ENCODE measurements at places on chromosomes 7 and 10.

DNA sequence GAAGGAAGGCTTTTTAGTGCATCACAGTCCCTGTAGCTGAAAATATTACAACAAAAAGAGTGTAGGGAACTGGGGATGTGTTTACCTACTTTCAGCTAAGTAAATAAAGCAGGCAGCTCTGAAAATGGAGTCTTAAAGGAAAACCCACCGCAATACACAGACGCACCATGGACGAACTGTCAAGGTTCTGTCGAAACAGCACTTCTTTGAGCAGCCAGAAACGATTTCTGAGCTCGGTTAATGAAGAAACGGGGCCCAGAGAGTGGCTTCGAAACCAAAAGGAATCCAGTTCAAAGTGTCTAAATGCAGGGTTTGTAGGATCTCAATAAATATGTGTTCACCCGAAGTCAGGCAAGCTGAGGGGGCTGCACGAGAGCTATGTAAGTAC is 275.4 kb upstream of the NEBL start:
- DNase-seq = no peak

DNA sequence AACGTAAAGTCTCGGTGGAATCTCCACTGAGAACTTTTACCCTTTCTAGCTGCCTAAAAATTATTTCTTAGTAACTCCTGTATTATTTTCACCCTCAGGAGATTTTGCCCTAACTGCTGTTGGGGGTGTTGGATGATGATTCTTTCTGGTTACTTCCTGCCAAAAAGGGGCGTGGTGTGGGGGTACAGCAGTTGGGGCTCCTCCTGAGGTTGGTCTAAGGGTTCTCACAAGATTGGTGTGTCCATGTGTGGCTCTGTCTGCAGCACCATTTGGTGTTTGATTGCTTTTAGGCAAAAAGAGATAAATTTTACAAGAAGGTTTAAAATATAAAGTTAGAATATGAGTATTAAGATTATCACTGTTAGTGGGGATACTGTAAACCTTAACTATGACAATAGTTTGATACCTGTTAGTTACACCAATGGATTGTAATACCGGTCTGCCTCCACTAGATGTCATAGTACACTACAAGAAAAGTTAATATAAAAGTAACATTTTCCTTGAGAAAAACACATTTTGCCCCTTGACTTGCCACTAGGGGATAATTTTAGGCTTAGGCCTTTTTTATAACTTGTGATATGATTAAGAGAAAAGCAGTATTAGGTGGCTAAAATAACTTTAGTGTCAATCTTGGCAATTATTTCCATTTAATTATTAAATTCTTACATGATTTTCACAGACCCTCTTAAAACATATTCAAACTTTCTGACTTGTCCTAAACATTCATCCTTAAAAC is 928.7 kb downstream of the IPMK start:
- DNase-seq = no peak

GRCh38 chr10:130136226-130137089 is at the start of gene GLRX3:
TSS of gene GLRX3 (plus strand) at chr10:130136391. CDS start at chr10:130136421, 30 bp downstream.
- DNase-seq = peak; percentile 84

GRCh38 chr10:98096731-98097130 is 37.7 kb upstream of the R3HCC1L start:
- DNase-seq = no peak

DNA sequence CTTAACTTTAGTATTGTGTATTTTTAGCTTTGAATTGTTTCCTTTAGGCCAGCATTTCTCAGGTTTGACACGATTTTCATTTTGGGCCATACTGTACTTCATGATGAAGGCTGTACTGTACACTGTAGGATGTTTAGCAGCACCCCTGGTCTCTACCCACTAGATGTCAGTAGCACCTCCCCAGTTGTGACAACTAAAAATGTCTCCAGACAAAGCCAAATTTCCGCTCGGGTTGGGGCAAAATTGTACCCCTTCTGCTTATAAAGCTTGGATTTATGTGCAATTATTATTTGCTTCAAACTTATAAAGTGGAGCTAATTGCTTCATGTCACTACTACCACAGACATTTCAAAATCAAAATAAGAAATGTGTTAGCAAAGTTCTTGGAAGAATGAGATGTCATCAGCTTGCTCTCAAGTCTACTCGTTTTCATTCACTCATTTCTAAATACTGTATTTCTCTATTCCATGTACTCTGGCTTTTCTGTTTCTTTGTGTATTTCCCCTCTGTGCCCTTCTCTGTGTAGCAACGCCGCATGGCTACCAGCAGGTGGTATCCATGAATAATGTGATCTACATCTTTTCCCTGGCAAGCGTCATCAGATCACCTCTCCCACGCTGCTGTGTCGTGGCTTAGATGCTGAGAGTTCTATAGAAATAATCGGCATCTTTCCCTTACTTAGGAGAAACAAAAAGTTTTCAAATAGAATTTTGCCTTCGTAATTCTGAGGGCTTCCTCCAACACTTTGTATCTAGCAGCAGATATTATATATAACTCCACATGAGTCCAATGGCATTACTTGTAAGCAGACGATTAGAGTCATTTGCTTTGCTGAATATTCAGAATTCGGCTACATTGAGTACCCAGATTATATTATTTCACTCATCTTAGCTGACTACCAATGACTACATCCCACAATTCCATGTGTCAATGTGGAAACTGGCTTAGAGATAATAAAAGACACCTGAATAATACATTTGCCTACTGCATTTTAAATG is 47.8 kb upstream of the CALCR start:
- DNase-seq = no peak

- no peak for DNase-seq
Measured at GRCh38 chr10:119845656-119846055, 27.0 kb downstream of the MCMBP start.

GRCh38 chr10:132296666-132297443 is 10.9 kb downstream of the STK32C start:
- no peak for DNase-seq

DNA sequence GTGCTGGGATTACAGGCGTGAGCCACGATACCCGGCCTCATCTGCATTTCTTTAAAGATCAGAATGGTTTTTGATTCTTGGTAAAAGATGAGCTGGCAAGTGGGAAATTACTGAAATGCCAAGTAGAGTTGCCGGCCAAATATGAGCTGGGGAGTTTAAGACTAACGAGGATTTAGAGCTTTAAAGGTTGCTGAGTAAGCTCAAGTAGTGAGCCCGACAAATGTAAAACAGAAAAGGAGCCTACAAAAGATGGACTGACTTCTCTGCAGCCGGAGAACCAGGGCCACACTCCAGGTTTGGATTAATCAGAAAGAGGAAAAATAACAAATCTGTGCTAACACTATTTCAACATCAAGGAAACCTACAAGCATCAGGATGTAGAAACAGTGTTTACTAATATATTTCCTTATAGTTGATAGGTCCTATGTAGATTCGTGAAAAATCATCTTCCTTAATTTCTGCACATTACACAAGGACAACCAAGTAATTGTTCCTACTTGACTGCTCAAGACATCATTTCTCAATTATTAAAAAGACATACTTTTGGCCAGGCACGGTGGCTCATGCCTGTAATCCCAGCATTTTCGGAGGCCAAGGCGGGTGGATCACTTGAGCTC is 49.6 kb downstream of the MPP7 start:
- no peak for DNase-seq

DNA sequence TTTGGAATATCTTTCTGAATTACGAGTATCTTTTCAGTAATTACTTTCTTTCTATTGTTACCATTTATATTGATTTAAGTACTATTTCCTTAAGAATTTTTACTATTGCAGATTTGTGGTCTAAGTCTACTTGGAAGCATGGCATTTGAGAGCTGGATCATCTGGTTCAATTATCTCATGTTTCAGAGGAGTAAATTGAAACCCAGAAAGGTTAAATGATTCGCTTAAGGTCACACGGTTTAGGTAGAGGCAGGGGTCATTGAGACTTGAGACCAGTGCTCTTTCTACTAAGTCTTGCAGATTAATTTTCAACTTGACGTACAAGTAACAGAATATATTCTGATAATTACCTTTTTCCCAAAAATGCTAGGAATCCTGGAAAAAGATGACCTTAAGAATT is 109.2 kb upstream of the GLCCI1 start:
- DNase-seq = no peak

DNA sequence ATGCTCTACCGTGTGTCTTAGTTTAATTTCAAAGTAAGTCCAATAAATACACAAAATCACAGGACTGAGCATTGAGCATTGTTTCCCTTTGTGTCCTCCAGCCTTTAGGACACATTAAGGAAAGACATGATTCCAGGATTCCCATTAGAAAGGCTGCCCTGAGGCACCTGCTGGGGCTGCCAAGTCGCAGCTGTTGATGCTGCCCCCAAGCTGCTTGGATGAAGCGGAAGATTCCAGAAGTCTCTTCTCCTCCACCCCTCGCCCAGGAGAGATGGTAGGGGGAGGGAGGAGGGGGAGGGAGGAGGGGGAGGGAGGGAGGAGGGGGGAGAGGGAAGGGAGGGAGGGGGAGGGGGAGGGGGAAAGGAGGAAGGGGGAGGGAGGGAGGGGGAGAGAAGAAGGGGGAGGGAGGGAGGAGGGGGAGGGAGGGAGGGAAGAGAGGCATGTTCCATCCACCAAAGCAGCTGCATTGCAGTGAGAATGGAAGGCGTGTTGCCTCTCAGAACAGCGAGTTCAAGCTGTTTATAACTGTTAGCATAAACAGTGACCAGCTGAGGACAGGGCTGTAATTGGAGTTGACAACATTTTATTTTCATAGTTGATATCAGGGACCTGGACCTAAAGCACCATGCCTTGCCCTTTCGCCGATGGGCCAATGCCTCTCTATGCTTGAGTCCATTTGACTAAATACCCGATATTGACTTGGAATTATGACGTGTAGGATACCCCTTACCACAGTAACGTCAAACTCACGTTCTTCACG is 67.3 kb downstream of the DIP2C start:
- DNase-seq = no peak

- no peak for DNase-seq
Measured at GRCh38 chr10:76205361-76205760, 773.9 kb downstream of the LRMDA start.

DNA sequence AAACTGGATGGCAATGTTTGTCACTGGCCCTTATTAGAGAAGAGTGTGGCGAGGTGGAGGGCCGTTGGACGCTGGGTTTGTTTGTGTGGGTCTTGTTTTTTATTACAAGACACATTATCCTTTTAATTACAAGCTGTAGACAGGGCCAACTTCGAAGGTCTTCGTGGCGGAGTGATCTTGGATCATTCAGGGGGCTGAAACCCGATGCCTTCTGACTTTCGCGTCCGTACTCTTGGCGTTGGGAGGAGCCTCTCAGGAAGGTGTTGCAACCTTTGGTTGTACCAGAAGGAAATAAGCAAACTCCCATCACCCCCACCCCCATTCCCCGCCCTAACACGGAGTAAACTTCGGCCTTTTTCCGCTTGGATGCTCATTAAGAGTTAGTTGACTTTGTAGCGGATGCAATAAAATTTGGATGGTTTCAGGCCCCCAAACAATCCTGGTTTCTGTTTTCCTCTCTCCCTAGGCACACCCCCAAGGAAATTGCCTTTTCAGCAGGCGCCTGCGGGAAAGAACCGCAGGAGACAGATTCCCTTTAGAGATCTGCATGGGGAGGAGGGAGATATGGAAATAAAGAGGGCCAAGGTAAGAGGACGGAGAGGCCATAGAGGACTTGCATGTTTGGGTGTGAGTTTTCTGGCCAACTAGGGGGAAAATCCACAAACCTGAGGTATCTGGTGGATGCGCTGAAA is 294.5 kb upstream of the NFE2L3 start:
- no peak for DNase-seq

- no peak for DNase-seq
Measured at GRCh38 chr7:128022631-128023532, 8.4 kb downstream of the LRRC4 start.

DNA sequence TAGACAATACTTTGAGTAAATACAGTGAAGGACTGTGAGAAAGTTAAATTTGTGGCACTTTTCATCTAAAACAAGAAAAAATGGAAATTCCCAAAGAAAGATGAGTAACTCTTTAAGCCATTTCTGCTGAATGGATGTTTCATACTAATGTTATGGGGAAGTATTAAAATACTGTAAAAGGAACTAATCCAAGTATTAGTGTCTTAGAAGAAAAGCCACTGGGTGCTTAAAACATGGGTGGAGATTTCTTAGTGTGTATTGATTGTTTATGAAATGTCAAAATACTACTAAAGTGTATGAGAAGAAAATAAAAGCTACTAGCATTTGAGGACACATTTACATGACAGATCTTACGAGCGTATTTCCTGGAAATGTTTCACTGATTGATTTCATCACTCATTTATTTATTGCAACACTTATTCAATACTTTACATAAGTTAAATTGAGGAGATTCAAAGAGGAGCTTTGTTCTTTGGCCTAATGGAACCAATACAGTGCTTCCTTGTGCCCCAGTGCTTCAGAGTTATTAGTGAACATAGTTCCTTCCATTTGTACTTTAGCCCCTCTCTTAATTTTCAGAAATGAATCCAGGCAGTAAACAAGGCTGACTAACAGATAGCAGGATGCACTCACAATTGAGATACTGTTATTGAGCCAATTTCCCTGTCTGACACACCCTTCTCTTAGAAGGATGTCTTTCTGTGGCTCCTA is 155.5 kb upstream of the AHR start:
- DNase-seq = no peak

DNA sequence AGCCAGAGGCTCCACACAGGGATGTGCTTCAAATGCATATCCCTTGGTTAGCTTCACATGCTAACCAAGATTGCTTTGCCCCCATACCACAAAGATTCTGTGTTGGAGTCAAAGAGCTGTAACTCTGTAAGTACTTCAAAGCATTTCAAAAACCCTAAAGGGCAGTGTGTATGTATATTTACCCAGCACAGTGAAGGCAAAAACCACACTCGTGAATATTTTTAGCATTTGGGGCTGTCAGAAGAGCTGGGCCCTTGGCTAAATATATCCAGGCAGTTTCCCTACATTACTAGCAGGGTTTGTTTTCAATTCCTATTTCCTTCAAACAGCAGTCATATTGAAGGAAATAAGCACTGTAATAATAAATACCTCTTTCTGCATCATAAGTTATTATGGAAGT is 84.2 kb upstream of the STEAP1B start:
- DNase-seq = no peak

- no peak for DNase-seq
Measured at GRCh38 chr10:95532536-95532935, 28.6 kb downstream of the SORBS1 start.

DNA sequence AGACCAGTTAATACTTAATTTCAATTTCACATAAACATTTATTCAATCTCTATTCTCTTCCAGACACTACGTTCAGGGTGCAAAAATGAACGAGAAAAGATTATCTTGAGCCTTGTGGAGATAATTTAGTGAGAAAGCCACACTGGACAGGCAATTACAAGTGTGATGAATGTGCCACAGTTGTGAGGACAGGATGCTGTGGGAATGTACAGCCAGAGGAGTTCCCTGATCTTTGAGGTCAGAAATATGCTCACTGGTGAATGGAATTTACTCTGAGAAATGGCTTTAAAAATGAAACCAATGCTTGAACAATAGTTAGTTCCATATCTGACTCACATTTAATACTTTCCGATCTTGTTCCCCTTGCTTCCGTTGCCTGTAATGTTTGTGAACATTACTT is 864.8 kb downstream of the GATA3 start:
- DNase-seq = no peak

Data from stimulated activated naive CD4-positive, alpha-beta T cell (primary cell).